ENCODE measurements at places on chromosomes 5 and 9.
A peak's percentile ranks its signal among the peaks of the same experiment; 100 is the strongest.

DNA sequence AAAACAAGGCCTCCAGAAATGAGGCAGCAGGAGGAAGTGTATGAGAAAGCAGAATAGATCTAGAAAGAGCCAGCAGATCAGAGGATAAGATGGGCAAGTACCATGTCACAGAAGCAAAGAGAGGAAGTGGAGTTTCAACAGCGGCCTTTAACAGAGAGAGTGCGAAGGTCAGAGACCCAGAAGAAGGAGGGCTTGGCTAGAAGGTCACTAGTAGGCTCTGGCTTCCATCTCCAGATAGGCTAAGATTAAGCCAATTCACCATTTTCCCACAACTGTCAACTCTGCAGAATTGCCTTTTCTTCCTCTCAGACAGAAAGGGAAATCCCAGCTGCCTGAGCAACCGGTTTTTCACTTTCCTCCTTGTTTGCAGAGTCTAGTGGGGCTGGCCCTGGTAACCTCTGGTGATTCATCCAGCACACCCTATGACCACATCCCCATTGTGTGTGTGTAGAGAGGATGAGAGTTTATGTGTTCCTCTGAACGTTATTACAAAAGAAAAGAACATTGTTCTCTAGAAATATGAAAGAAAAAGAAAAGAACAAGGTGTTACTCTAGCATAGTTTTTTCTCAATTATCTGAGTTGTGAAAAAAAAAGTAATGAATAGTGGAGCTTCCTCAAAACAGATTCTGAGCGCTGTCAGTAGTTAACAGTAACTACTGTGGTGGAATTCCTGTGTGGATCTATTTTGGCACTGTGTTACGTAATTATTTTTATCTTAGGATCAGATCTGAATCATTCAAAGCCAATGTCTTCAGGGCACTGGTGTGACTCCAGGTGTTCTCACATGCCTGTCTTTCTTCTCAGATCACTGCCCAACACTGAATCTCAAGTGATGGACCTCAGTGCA, 220.4 kb downstream of the ARRDC3 start:
- peak; percentile 88 for DNase-seq

GRCh38 chr9:126451316-126451885, 124.8 kb downstream of the MVB12B start:
- DNase-seq: no peak

DNA sequence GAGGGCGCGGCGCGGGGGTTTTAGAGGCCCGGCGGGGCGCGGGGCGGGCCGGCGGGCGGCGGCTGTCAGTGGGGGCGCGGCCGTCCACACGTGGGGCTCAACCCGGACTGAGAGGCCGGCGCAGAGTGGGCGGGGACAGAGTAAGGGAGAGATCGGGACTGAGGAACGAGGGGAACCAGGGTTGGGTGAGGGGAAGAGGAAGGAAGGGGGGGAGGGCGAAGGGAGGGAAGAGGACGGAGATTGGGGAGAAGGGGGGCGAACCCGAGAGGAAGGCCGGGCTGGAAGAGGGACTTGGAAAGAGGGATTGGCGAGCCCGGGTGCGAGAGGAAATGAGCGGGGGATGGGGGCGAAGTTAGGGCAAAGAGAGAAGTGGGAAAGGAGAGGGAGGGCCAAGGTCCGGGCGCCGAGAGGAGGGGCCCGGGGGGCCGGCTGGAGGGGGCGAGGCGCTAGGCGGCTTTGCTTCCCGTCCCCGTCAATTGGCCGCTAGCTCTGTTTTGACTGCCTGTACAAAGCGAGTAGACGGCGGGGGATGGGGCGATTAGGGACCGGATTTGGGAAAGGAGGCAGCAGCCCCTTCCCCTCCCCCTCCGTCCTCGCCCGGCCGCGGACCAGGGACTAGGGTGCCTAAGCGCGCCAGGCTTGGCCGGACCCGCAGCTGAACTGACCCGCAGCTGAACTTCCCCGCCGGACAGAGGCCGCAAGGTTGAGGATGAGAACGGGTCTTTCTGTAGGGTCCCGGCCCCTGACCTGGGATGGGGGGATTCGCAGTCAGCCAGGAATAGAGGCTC, 399 bp upstream of the FBN2 start:
- DNase-seq: no peak

GRCh38 chr5:158770506-158770905, 329.2 kb downstream of the EBF1 start:
- no peak for DNase-seq

- peak; percentile 14 for DNase-seq
Observed at GRCh38 chr9:31519011-31519410, 865.4 kb upstream of the ACO1 start.

DNA sequence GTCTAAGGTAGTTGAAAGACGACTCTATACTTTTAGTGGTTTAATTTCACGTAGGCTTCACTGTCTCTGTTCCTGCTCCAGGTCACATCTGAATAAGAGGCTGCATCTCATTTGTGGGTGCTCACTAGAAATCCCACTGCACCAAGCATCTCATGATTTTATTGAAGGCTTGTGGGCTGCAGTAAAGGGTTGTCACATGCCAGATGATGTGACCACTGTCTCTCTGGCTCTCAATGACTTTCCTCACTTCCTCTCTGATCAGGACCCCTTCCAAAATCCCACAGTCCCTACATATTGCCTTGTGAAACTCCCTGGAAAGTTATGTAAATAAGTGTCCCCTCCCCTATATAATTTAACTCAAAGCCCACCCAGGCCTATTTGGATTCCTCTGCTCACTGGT, 8.9 kb upstream of the ZCCHC10 start:
- no peak for DNase-seq

DNA sequence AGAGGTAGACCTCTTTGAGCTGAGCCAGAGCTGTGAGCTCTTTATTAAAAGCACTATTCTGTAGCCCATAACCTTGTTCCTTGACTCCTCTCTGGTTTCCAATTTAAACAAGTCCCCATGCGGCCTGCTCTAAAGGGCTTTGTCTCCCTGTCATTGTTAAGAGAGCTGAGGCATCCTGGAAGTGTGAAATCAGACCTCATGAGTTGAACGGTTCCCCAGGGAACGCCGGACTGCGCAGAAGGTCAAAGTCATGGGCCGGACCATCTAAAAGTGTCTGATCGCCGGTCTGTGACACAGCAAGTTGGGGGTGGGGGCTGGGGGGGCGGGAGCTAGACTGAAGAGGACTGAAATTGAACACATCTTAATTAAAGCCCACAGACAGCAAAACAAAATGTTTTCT, 265.8 kb downstream of the SLF1 start:
- no peak for DNase-seq
